Hippocampal formation (tissue), 2 donors: ENCODE measurements at places on chromosomes 5 and 9.

DNA sequence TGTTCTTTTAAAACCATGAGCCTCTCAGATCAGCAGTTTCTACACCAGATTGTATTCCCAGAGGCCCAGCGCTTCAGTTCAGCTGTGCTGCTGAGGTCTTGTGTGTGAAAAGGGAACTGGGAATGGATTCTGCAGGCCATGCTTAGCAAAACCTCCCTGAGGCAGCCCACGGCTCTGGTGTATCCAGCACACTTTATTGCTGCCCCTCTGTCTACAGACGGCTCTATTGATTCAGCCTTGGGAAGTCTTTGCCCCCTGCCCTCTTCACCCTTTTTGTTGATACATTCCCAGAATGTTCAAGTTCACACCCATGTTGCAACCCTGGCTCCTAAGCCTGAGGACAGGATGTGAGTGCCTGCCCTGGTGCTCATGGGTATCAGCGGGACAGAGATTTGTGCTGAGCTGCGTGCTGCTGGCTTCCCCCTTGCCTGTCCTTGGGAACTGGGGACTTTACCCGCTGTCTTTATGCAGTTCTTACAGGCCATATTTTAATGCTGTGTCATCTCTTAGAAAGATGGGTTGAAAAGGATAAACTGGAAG is 37.3 kb downstream of the ARHGAP26 start:
- no peak for DNase-seq

GRCh38 chr5:155128786-155129512 is 115.4 kb downstream of the KIF4B start:
- DNase-seq: no peak

DNA sequence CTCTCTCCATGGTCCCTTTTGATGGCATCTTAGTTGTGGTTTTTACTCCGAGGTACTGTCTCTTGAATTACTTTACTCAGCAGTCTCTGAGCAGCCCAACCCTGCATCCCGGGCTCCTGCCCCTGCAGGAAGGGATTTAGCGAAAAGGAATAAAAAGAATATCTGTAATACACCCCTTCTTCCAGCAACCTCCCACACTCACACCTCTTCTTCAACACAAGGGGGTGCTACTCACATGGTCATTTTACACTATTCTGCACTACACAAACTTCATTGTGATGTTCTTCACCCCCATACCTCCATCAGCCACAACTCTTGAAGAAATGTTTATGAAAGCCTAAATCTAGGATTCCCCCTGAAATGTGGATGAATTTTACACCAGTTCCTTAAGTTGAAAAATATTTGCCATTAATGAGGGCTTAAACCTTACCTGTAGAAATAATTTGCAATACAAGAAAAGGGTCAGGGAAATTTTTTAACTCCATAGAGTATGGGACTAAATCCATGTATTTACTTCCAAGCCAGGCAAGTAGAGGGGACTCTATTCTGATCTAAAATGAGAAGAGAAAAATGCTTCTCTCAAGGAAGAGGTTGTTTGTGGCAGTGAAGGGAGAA is 26.0 kb downstream of the TPD52L3 start:
- peak; percentile 44 for DNase-seq

GRCh38 chr5:178527458-178528307 is 62.5 kb downstream of the COL23A1 start:
- DNase-seq: no peak

DNA sequence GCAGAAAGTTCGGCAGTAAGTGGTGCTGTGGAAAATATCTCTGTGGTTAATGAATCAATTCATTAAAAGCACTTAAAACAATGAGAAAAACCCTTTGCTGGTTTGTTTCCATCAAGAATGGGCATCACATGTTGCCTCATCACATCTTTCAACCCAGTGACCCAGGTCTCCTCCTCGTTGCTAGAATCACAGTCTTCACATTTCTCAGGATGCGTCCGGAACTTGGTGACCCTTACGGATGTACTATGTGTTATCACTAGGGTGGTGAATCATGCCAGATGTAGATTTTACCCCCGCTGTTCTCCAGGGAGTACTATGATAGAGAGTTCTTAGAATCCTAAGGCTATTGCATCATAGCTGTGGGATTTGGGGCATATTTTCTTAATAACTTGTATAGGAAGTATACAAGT is 217.9 kb upstream of the KLF4 start:
- DNase-seq: no peak

GRCh38 chr5:54022223-54022622 is 288.1 kb downstream of the ARL15 start:
- no peak for DNase-seq

DNA sequence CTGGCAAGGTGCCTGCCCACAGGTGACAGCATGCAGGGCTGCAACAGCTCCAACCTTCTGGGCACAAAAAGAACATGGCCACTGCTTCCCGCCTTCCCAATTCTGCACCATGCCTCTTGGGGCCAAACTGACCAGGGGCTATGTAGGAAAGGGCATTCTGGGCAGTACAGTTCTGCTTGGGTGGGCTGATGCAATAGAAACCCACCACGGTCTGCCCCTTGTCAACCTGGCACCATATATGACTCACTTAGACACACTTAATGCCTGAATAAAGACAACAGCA is 40.2 kb upstream of the FCN1 start:
- DNase-seq: no peak

DNA sequence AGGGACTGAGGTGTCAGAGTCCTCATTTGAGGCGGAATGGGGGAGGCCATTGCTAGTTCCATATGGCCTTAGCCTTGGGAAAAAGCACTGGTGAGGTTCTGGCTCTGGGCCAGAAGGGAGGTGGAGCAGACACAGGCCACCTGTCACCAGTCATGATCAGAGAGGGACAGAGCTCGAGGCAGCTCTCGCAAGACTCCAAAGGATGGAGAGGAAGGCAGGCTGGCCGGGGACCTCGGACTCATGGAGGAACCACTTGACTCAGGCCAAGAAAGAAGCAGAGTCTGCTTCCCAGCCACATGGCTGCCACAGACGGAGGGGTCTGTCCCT is 29.2 kb upstream of the NSMF start:
- no peak for DNase-seq

DNA sequence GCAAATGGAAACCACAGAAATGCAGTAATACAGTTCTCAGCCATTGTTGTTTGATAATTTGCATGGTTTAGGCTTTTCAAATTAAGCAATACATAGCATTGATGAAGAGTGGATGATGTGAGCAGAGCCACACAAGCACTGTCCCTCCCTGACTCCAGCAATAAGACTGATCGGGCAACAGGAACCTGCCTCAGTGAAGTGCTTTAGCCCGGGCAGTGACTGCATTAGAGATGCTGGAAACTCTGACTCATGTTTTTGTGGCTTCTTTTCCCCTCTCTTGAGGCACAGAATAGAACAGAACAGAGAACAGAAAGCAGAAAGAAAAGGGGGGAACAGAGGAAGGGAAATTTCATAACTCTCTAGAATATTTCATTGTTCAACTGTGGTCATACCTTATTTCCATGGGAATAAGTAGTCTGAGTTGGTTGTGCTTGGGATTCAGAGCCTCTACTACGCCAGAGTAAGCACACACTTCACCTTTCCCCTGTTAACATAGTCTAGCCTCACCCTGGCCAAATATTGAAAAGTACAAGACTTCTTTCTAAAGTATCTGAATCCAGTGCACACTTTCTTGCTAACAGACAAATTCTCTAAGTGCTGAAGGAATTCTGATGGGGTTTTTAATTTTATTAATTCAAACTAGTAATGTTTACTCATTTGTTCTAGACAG is 164.8 kb upstream of the VCAN start:
- no peak for DNase-seq

DNA sequence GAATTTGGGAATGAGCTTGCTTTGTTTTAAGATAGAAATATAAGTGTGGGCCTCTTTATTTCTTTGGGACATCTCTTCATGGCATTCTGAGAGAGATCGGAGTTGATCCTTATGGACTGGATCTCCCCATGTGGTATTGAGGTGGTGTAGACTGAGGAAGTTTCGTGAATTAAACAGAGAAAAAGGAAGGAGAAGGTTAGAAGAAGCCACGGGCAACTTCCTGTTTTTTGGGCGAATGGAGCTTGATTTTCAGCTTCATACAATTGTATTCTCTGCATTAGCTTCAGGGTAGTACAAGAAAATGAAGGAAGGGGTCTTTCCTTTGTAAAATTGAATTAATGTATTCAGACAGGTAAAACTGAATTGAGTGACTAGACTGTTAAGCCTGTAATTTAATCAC is 70.5 kb upstream of the HMHB1 start:
- DNase-seq: no peak

DNA sequence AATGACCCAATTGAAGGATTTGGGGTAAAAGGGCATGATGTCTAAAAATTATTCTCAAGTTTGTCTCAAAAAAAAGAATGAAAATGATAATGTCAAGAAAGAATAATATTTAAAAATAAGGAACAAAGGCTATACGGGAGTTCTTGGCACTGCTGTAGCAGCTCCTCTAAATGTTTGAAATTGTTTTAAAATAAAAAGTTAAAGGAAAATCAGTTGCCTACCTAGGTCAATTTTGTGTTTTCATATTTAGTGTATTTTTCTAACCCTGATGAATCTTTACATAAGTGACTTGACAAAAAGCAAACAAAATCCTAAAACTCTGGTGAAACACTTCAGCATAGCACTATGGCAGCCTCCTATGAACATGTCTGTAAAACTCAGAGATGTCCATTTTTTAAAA is 56.4 kb downstream of the ALDH1A1 start:
- no peak for DNase-seq
